ENCODE measurements at places on chromosomes 2 and 18.

GRCh38 chr2:134137182-134137611 is 116.7 kb upstream of the MGAT5 start:
- DNase-seq: no peak

DNA sequence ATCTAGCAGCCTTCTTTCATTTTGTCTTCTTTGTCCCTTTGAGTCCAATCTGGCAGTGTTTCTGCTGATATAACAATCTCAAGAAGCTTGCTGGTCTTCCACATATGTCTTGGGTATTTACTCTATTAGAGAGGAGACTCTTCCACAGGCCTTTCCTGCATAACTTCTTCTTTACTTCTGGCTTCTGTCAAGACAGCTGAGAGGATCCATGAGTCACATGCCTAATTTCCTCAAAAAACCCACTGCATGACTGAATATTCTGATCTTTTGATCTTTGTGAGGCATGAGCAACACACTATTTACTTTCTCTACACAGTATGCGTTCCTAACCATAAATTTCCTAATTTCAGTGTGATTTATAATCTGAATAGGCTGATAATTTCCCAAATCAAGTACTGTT is 5.1 kb upstream of the DCC start:
- DNase-seq: no peak

DNA sequence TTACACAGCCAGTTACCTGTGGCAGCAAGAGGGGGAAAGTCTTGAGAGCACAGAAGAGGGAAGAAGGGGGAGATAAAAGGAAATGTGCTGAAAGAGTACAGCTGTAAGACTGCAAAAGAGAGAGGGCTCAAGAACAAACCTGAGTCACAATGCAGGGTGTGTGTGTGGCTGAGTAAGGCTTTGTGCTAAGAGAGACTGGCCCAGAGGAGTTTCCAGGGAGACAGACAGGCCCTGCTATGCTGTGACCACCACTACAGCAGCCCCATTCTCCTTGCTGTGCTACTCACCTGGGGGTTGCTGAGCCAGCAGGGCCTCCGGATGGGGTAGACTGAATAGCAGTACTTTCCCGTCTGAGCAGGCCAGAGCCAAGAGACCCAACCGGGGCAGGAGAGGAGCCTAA is 12.4 kb upstream of the MPV17 start:
- no peak for DNase-seq

DNA sequence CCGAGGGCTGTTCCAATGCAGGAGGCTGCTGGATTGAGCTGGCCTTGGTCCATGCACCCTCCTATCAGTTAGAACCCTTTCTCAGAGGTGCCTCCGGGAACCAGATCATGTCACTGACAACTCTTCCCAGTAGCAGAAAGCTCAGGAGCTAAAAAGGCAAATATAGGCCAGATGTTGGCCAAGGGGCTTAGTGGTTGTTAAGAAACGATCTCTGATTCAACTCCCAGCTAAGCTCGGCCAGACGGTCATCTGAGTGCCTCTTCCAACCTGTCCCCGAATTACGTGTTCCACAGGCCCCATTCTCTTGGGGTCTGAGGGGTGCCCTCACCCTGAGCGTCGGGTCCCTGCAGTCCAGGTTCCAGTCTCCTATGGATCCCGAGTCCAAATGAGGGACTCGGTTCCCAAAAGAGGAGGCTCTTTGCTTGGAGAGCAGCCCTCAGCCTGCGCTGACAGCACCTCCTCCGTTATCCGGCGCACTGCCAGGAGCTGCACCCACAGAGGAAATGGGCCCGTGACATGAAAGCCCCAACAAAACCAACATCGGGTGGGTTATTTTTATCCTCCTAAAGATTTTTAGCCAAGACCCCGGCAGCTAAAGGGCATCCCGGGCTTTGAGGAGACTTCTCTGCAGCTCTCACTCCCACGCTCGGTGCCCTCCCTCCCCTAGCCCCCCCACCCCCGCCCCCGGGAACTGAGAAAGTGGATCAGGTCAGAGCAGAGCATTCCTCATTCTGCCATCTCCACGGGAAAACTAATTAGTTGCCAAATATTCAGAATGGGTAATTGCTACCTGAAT is 106.6 kb upstream of the ID2 start:
- DNase-seq: no peak

GRCh38 chr2:54149638-54150441 is 34.4 kb downstream of the ACYP2 start:
- DNase-seq: no peak

DNA sequence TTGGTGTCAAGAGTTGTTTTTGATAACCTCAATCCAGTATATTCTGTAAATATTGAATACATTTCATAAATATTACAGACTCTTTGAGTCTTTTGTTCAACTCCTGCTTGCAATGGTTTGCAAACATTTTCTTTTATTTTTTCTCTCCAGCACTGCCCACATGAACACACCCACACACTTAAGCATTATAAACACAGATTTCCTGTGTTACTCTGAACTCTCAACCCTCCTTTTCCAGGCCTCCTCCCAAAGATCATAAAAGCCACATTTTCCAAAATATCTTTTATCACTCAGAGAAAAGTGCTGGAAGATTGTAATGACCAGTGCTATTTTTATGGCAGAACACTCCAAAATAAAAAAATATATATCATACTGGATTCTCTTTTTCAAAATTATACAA is 20.5 kb downstream of the ARHGAP25 start:
- no peak for DNase-seq

GRCh38 chr2:44934038-44934982 is 7.2 kb upstream of the SIX3 start:
- no peak for DNase-seq

GRCh38 chr18:5195656-5196055 is 1.4 kb downstream of the AKAIN1 start:
- DNase-seq: no peak

- no peak for DNase-seq
These were observed 206.6 kb upstream of the KLHL29 start for GRCh38 chr2:23178396-23178795.

- no peak for DNase-seq
These were observed 78.6 kb upstream of the RPRM start for GRCh38 chr2:153557211-153557610.

DNA sequence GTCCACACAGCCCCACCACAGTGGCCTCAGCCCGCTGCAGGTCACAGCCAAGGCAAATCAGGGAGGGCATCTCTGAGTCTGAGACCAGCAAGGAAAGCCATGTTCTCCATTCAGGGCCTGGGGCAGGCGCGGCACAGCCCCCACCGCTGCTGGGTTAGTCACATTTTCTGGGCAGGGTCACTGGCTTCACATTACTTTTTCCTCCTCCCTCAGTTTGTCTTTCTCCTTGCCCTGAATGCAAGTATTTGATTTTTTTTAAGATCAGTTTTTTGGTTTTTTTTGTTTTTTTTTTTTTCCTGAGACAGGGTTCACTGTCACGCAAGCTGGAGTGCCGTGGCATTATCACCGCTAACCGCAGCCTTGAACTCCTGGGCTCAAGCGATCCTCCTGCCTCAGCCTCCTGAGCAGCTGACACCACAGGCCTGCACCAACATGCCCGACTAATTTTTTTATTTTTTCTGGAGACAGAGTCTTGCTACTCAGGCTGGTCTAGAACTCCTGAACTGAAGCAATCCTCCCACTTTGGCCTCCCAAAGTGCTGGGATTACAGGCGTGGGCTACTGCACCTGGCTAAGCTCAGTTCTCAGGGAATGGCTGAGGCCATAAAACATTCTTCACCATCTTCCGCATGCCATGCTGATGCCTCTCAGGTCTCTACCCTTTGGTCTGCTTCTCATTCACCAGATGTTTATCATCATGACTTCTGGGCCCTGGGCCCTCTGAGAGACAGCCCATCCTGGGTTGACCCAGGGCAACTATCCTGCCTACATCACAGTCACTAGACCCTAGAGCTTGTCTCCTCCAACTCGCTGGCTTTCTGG is 628 bp upstream of the CAPG start:
- DNase-seq: no peak

DNA sequence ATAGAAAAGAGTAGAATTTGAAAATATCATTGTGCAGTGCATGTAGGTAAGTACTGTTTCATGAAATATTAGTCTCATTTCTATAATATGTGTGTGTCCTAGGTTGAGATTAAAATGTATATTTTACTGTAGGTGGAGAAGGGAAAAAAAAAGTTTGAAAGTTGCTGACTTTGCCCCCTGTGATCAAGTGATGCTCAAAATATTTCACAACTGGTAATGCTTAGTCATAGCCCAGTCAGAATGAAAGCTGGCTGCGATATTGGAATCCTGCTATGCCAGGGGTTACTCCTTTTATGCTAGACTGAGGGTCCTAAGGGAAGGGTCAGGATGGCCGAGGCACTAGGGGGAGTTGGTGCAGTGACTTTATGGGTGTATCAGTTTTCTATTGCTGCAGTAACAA is 19.5 kb upstream of the CFAP36 start:
- peak; percentile 73 for DNase-seq

GRCh38 chr2:174631009-174631981 is 33.7 kb upstream of the WIPF1 start:
- DNase-seq: no peak

DNA sequence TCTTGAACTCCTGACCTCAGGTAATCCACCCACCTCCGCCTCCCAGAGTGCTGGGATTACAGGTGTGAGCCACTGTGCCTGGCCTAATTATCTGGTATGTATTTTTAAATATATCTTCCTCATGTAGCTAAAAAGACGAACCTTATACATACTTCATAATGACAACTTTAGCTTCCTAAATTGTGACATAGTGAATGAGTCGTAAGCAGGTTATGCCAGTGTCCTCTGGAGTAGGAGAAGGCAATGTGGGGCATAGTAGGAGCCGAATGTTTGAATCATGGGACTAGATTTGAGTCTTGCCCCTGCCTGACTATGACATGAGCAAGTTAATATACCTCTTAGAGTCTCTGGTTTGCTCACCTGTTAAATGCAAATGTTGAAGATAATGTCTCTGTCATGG is 95.8 kb upstream of the FOSL2 start:
- DNase-seq: no peak
